Activated T-cell treated with anti-CD3 and anti-CD28 coated beads for 1 hour (primary cell): ENCODE measurements at places on chromosomes 3 and 15.

GRCh38 chr3:119580067-119580760 is 922 bp downstream of the ADPRH start:
- no peak for DNase-seq

GRCh38 chr15:92682741-92683510 is 27.4 kb upstream of the FAM174B start:
- no peak for DNase-seq

GRCh38 chr3:164278550-164278949 is 799.7 kb downstream of the SI start:
- DNase-seq = no peak

DNA sequence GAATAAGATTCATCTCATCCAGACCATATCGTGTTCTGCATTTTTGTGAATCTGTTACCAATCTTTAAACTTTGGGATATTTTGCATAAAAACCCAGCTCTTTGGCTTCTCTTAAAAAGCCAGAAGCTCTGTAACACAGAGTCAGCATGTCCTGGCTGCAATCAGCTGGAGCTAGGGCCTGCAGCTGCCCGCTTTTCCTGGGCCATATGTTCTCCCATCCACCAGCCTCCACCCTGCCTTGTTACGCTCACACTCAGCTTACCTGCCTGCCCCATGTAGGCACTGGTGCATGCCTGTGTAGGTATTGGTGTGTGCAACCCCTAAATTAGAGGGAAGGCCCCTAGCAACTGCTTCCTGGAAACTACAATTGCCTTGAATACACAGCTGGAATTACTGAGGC is 48.2 kb downstream of the CRYGS start:
- DNase-seq = no peak

GRCh38 chr3:14581334-14582044 is 41.3 kb upstream of the GRIP2 start:
- DNase-seq = no peak

DNA sequence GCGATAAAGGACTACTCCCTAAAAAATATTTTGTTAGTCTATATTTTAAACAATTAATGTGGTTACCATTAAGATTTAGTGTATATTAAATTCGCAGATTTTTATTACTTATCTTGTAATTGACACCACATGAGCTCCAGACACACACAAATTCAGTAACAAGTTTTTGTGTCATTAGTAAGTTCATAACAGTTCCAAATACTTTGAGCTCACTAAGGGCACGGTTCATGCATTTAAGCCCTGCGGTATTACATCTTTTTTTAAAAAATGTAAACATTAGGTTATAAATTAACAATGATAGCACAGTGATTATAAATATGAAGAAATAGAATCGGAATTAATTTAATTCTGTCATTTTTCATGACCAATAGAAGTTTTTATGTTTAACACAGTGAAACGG is 317.3 kb downstream of the ZNF385D start:
- DNase-seq = no peak

- DNase-seq = no peak
These were observed 429.6 kb downstream of the LPP start for GRCh38 chr3:188583341-188584161.

GRCh38 chr3:125005676-125006075 is 50.1 kb downstream of the HEG1 start:
- no peak for DNase-seq

DNA sequence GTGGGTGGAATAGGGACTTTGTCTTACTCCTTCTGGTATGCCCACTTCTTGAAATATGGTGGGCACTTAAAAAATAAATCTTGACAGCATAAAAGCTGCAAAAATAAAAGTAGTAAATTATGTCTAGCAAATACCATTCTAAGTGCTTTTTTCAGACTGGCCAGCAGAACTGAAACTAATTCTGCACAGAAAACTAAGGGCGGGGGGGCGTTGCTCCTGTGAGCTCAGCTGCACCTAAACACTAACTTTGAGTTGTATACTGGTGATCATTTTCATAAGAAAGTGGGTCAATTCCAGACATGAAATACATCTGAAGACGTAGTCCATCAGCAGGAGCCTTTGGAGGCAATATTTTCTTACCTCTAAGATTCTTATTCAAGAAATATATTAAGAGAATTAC is 114.8 kb downstream of the WDR76 start:
- DNase-seq = no peak

- no peak for DNase-seq
These were observed 88.7 kb upstream of the MRPL3 start for GRCh38 chr3:131591394-131592014.

DNA sequence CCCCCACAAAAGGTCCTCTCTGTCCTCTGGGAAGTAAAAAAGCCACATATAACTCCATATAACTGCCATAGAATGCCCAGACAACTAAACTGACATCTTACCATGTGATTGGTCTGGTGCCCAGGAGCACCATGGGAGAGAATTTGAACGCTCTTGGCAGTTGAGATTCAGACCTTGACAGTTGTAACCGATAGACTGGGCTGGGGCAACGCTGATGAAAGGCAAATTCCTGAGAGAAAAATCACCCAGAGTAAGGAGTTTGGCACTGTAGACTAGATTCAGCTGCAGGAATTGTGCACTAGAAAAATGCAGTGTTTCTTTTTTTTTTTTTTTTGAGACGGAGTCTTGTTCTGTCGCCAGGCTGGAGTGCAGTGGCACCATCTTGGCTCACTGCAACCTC is 240.5 kb downstream of the SOX2 start:
- DNase-seq = no peak

- no peak for DNase-seq
These were observed 37.4 kb downstream of the RBMS3 start for GRCh38 chr3:29318251-29318650.

- no peak for DNase-seq
These were observed 256.5 kb downstream of the MEIS2 start for GRCh38 chr15:36843822-36844221.

DNA sequence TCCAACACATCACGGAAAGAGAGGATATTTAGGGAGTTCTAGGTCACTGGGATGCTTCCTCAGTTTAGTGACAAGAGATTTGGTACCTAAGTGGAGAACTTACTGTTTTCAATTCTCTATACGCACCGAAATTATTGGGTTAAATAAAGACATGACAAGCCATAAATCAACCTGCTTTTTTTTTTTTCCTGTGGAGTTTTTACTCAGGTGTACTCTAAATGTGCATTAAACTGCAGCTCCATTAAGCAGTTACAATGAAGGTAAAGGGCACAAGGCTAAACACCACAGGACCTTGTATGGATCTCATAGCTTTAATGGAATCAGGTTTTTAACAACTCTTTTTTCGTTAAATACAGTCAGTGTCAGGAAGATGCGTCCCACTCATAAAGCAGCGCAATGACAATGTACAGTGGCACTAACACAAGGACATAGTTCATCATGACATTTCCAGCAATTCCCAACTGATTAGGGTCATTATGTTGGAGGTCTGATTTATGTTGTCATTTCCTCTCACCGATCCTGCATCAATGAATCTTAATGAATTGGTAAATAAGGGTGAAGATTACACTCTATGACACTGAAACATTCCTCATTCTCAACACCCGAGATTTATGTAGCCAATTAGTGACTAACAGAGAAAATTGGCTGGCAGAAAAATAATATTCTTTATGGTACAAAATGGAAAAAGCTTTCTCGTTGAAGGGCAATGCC is 355.2 kb downstream of the FOXP1 start:
- DNase-seq = no peak
